ENCODE measurements at places on chromosomes 12 and 14.

GRCh38 chr14:59564366-59564765, 12.2 kb downstream of the CCDC175 start:
- DNase-seq = no peak

DNA sequence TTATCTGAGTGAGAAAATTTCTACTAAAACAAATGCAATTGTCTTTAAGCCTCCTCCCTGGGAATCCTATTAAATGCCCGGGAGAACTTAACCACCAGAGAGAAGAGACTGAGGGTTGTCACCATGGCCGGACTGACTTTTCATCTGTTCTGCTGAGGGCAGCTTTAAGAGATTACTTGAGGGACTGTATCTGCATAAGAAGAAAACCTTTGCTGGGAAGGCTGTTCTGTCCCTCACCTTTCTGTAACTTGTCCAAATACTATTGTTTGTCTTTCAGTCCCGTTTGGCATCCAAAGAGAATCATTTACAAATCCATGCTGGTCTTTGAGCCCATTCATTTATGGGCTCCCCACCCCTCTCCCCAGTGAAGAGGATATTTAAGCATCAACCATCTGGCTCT, 306.3 kb upstream of the FLRT2 start:
- DNase-seq = no peak

- DNase-seq = no peak
Observed at GRCh38 chr14:57383125-57383745, 7.2 kb upstream of the NAA30 start.

GRCh38 chr12:41293011-41293410, 104.9 kb downstream of the PDZRN4 start:
- DNase-seq = no peak

GRCh38 chr14:38125481-38126037, 82.1 kb upstream of the SSTR1 start:
- DNase-seq = no peak

GRCh38 chr12:10636611-10637010, 23.2 kb upstream of the MAGOHB start:
- DNase-seq = no peak

- no peak for DNase-seq
Observed at GRCh38 chr12:58502841-58503240, 417.5 kb downstream of the LRIG3 start.

DNA sequence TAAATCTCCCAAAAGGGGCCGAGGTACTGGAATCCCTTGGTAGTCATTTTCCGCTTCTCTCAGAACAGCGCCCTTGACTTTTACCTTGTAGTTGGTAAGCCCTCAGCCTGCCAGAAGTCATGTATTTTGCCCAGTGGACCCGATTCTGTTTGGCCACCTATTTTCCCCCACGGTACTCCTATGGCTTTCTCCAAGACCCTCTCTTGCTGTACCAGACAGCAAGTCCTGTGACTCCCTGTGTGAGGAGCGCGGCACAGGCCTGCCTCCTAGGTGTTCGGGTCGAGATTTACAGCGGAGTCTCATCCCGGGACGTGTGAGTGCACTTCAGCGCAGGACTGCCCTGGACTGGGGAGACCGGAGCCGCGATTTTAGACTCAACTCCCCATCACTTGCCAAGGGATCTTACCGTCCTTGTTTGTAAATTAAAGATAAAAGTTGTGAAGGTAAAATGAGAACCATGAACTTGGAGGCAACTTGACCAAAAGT, 1.1 kb upstream of the MBD6 start:
- no peak for DNase-seq

DNA sequence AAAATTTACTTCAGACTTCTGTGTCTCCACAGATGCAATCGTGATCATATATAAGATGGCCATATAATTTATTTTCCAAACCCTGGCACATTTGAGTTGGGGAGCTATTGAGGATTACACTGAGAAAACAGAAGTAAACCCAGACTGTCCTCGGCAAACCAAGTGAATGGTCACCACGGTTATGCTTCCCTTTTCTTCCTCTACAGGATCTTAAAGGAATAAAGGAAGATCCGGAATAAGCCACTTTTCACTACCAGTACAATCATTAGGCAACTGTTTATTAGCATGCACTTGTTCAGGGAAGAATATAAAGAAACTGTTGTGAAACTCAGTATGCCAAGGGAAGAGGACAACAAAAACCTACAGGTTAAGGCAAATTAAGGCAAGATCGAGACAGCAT, 27.6 kb downstream of the SBNO1 start:
- no peak for DNase-seq

GRCh38 chr12:78293059-78293686, 462.5 kb downstream of the NAV3 start:
- DNase-seq = no peak

DNA sequence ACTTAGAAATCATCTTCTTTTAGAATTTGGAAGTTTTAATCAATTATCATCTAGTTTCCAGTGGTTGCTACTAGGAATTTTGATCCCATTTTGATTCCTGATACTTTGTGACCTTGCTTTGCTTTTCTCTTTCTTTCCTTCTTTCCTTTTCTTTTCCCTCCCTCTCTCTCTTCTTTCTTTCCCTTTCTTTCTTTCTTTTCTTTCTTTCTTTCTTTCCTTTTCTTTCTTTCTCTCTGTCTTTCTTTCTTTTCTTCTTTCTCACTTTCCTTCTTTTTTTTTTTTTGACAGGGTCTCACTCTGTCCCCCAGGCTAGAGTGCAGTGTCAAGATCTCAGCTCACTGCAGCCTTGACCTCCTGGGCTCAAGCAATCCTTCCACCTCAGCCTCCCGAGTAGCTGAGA, 81.5 kb upstream of the OSBPL8 start:
- DNase-seq = no peak

- no peak for DNase-seq
Observed at GRCh38 chr12:87813476-87814234, 215.5 kb downstream of the C12orf50 start.

Measured in stimulated activated CD8-positive, alpha-beta memory T cell treated with anti-CD3 and anti-CD28 coated beads, Interleukin-2, amount 100 ng/mL, for 1 hour (primary cell).